Left lobe of liver (tissue), 2 donors: ENCODE measurements at places on chromosomes 6 and 20. TPM values are rescaled to one million over a fixed set of nuclear protein-coding genes. Genes with fewer than 3 reads are reported as not detected.

DNA sequence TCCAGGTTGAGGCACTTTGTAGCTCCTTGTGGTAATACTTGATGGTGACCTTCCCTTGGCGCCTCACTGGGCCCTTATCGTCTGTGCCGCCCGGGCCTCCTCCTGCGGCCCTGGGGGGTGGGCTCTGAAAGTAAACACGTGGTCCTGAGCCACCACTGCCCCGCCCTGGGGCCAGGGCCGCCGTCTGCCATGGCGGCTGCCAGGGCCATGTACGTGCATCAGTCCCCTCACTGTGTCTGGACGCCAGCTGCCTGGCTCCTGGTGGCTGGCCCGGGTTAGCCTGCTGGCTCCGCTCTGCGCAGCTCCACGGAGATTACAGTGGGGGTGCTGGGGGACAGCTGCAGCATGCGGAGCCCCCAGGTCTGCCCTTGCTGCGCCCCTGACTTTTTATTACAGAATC lies 81.8 kb upstream of the CENPW start:
- no peak for DNase-seq

- DNase-seq, result no peak
Measured at GRCh38 chr6:133017581-133017980, 203.2 kb downstream of the RPS12 start.

- no peak for DNase-seq
Measured at GRCh38 chr6:28884423-28885131, 39.2 kb downstream of the TRIM27 start.

- DNase-seq, result no peak
Measured at GRCh38 chr20:13255356-13255755, 34.3 kb downstream of the ISM1 start.

DNA sequence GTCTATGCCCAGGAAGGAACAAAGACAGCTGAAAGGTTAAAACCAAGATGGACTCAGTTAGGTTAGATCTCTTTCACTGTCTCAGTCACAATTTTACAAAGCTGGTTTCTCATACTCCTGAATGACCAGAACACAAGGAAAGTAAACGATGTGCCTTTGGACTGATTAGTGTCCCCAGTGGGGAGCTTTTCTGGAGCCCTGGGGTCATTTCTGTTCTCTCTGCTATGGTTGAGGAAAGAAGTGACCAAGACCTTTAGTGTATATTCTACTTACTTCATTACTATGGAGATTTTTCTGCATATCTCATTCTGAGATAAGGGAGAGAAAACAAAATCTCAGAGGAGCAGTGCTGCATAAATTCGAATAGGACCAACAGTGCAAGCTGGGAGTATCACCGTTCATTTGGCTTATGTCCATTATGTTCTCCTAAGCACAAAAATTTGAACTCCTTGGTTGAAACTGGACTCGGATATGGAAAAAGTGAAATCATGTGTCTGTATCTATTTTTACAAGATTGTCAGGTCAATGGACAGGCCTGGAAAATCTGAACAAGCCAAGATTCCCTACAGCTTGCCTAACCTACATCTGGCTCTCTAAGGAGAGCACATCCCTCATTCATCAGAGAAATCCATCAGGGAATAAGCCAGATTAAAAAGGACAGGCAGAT lies 34.4 kb upstream of the ENPP1 start:
- DNase-seq, result no peak

DNA sequence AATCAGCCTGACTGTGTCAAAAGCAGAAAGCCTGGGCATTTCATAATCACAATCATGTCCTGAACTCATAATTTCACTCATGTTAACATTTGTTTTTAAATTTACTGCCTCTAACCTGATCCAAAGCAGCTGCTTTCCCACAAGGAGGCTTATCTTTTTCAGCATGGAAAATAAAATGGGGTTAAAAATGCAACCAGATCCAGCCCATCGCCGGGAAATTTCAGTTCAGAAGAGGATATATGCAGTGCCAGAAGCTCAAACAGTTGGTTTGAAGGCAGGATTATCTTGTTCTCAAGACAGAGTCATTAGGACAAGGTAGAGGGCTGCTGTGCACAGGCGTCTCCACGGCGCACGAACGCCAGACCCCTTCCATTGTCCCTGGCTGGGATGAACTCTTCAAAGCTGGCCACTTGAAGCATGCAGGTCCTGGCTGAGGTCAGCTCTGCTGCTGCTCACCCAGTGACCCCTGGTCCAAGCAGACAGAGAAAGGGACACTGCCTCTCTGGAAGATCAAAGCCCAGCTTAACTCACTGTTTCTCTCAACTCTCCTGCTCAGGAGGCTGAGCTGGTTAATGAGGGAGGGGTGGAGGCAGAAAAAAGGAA lies 191.1 kb upstream of the HEY2 start:
- DNase-seq, result no peak

- DNase-seq, result no peak
Measured at GRCh38 chr6:136873748-136874147, 48.4 kb upstream of the SLC35D3 start.

DNA sequence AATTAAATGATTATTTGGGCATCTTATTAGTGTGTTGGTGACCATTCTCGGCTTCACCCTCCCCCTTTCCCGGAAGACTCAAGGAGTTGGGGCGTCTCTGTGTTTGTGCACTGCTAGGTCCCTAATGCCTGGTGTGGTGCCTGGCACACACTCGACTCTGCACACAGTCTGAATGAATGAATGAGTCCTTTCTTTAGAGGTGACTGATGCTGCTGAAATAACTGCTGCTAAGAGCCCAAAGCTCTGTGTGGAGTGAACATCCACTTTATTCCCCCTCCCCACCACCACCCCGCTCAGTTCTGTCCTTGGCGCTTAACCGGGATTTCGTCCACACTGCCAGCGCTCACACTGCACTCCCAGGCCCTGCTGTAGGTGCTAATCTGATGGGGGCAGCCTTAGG lies 1.2 kb upstream of the PHACTR3 start:
- DNase-seq, result no peak

GRCh38 chr6:13418844-13419243 lies 68.6 kb downstream of the GFOD1 start:
- peak; percentile 29 for DNase-seq

- DNase-seq, result no peak
Measured at GRCh38 chr20:48807586-48808381, 20.0 kb downstream of the PREX1 start.

Gene PAK5
- total RNA-seq, result 0.08 TPM
